ENCODE measurements at places on chromosomes 7 and 10.

DNA sequence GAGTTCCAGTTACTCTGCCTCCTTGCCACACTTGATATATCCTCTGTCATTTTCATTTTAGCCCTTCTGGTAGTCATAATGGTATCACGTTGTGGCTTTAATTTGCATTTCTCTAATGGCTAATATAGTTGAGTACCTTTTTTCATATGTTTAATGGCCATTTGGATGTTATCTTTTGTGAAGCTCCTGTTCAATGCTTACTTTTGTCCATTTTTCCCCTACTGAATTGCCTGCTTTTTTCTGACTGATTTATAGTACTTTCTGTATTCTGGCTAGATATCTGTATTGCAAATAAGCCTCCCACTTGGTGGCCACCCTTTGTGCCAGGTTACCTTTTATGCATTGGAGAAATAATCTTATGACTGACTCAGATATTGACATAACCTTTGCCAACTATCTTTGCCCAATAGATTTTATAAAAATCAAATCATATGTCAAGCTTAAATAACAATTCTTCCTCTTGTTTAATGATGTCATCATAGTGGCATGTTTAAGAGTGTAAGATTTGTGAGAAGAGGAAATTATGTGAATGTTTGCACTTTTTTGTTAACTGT is 50.6 kb downstream of the PRPF18 start:
- no peak for DNase-seq

GRCh38 chr7:33979807-33980355 is 74.5 kb downstream of the BMPER start:
- DNase-seq, result no peak

GRCh38 chr10:78954689-78955088 is 114.1 kb upstream of the ZMIZ1 start:
- DNase-seq, result no peak

DNA sequence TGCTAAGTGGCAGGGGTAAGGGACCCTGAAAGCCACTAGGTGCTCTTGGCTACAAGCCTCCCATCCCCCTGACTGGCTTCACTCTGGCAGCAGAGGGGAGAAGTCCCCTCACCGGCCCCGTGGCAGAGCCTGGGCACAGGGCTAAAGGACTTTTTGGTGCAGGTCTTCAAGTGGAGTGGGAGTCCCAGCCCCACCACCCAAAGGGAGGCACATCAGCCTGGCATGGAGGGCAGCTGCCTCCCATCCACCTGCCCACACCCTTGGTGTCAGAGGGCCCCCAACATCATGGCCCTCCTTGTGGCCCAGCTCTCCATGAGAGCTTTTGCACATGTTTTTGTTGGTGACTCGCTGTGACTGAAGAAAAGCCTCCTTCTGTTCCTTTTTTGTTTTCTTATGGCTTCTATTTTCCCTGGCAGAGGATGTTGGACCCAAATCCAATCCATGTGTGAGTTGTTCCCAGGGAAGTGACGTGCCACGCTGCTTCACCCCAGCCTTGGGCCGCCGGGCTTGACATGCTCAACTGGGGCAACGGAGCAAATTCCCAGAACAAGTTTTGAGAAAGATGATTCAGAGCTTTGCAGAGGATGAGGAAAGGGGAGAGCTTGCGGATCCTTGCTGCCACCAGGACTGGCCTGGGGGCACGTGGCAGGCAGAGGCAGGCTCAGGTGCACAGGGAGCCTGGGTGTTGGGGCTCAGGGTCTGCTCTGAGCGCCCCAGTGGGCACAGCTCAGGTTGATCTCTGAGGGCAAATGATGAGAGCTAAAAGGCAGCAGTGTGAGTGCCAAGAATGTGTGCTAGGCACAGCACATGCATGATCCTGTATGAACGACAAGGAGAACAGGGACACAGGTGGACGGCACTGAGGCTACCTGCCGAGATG is 1.9 kb upstream of the AEBP1 start:
- DNase-seq, result no peak

DNA sequence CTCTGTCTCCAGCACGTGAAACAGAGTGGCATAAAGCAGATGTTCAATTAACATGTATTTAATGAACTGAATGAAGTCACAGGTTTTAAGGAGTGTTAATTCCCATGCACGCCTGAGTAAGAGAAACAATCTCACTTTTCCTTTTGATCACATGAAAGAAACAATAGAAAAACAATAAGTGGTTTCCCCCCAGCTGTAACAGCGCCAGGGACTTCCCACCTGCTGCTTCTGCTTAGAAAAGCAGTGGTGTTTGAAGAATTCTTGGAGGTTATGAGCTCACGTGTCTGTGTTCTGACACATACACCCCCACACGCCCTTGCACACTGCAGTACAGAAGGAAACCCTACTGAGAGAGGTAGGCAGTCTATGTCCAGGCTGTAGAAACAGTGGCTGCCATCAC is 51.3 kb upstream of the FRMD4A start:
- DNase-seq, result no peak

- peak; percentile 68 for DNase-seq
Measured at GRCh38 chr10:103678178-103678526, 177.2 kb downstream of the SH3PXD2A start.

- no peak for DNase-seq
Measured at GRCh38 chr10:122279725-122280141, 8.6 kb downstream of the BTBD16 start.

GRCh38 chr10:73653701-73654100 is 2.1 kb downstream of the SYNPO2L start:
- no peak for DNase-seq

GRCh38 chr10:56547163-56547562 is 186.1 kb upstream of the ZWINT start:
- no peak for DNase-seq

DNA sequence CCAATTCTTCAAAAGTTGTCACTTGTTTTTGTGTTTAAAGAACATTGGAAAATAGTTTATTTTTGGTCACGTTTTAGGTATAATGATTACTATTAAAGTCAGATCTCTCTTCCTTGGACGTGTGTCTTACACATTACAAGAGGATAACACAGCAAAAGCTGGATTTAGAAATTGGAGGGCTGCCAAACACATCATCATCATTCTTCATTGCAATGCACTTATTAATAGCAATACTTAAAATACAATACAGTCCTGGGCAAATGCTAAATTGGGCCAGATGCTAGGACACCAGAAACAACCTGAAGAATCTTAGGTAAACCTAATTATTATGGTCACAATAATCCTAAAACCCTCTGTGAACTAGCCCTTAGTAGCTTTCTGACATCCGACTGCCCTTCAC is 303.6 kb downstream of the DGKB start:
- no peak for DNase-seq

DNA sequence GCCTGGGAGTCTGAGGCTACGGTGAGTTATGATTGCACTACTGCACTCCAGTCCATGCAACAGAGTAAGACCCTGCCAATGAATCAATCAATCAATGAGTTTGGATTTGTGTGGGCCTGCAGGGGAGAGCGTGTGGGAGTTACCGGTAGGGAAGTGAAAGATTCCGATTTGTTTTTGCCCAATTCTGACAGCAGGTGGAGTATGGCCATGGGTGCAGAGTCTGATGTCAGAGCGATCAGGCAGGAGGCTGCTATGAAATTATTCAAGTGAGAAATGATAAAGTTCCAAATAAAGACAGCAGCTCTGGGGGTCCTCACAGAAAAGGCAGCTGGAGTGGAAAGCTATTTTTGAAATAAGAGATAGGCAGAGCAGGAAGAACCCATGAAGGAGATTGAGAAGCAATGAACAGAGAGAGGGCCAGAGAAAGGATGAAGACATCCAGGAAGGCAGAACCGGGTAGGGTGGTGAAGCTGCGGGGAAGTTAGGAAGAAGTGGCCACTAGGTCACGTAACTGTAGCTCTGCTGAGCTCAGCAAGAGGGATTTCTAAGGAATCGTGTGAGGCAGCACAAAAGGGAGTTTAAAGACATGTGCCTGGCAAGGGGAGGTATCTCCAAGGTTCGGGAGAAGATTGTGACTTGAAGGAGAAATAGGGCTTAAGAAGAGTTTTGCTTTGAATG is 93.7 kb upstream of the NMT2 start:
- no peak for DNase-seq

DNA sequence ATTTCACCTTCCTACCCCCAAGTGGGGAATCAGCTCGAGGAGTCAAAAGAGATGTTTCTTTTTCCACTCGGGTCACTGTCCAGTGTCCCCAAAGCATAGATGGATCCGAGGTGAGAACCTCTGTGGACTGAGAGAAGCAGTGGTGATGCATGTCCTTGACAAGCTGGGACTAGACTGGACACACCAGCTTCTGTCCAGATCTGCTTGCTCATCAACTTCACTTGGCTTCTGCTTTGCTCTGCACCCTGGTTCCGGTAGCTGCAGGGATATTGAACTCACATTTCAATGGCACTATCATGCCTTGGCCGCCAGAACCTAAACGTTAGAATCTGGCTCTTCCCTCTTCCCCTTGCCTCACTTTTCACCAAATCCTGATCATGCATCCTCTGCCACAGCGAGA is 50.3 kb upstream of the CXCL12 start:
- DNase-seq, result no peak

DNA sequence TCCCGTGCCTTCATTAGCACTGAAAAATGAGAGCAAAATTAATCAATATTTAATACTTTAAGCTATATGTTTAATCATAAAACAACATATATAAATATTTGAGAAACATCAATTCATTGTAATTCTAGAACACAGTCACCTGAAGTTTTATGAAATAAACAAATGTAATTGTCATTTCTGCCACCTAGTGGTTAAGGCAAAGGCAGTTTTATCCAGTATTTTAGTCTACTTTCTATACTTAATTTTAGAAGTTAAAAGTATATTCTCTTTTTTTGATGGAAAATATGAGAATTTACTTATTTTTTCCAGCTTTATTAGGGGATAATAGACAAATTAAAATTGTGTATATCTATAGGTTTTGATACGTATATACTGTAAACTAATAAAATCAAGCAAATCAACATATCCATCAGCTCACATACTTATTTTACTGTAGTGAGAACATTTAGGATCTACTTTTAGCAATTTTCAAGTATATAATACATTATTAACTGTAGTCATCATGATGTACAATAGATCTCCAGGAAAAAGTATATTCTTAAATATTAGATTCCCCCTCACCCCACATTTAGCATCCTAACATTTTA is 16.9 kb downstream of the PCGF6 start:
- no peak for DNase-seq

GRCh38 chr7:27109466-27110185 is 7.1 kb upstream of the HOXA2 start:
- DNase-seq, result no peak

GRCh38 chr10:14125564-14125963 is 205.2 kb downstream of the FRMD4A start:
- DNase-seq, result no peak

GRCh38 chr10:21368728-21369425 is 156.6 kb downstream of the SKIDA1 start:
- no peak for DNase-seq

DNA sequence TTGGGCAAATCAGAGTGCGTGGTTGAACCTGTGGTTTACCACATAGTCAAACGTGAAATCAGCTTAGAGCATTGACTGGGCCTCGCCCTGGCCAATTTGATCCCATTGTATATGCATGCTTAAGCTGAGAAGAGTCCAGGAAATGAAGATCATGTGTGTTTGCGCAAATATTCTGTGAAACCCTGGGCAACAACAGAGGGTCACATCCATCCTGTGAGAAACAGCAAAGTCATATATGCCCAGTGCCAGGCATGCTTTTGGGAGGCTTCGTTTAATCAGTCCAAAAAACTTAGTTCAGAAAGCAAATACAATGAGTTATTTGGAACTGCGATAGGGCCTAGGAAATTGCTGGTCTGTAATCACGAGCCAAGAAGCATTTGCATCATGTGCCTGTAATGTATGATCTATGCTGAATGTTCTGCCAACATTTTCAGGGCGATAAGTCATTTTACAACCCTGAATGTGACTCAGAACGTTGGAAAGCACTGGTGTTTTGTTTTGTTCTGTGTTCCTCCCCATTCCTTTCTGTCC is 412.1 kb upstream of the CELF2 start:
- DNase-seq, result no peak

DNA sequence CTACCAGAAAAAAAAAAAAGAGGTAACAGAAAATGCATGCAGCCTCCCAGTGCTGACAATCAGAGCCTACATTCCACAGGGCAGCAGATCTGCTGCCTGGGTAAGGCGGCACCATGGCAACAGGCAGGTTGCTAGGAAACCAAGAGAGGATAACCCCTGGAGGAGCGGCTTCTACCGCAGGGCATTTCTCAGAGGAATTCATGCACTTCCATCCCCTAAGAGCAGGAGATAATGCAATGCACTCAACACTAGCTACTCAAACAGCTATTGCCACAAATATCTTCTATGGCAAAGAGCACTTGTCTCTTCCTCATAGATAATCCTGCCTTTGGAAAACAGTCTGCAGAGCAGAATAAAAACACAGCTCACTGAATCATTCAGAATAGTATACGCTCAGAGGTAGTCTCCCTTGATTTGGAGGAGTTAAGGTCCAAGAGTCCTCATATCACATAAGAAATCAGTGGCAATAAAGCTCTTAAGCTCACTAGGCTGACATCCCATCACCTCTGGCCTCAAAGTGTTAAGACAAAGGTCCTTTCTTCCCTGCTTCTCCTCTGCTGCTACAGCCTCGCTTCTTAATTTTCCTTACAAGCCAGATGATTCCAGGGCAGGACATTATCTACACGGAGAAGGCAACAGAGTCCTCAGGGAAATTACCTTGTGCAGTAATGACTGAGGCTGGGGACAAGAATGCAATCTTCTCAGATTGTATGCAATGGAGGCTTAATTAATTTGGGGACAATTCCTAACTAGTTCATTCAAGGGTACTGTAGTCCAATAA is 10.7 kb downstream of the PSAP start:
- no peak for DNase-seq

- DNase-seq, result no peak
Measured at GRCh38 chr7:144908943-144909556, 73.2 kb upstream of the TPK1 start.

DNA sequence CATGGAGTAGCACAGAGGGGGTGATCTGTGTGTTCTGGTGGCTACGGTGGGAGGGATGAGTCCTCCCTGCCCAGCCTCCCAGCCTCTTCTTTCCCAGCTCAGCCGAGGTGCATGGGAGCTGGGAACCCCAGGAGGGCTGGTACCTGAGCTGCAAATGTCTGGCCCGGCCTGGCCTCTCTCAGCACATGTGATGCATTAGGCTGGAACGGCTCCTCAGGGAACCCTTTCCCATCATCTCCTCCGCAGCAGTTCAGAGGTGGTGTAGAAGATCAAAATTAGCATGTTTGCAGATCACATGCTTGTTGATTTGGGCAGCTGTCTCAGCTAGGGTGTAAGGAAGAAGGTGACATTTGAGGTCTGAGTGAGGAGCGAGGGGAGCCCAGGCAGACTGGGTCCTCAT is 126.6 kb downstream of the EMX2 start:
- no peak for DNase-seq

DNA sequence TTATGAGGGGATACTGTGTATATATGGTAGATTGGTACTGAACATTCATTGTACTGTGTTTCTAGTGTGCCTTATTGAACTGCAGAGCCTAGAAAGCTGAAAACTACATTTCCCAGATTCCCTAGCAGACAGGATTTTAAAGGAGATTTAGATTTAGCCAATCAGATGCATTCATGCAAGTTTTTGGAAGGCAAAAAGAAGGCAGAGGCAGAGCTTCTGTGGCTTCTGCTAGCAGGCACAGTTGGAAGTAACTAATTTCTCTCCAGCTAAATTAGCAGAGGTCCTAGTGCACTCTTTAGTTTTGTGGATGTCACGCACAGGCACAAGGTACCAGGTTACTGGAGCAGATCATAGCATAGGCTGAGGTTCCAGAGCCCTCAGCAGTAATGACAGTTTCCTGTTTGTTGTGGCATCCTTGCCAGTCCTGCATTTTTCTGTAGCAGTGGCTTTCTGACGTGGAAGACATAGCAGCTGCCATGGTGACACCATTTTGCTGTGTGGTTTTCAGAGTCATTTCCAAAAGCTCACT is 83.7 kb upstream of the CCDC71L start:
- no peak for DNase-seq

GRCh38 chr10:71281646-71282322 is 37.3 kb upstream of the SLC29A3 start:
- DNase-seq, result no peak
